Mammary microvascular endothelial cell (primary cell): ENCODE measurements at places on chromosomes 5 and 9. TPM values are rescaled to one million over a fixed set of nuclear protein-coding genes. Genes with fewer than 3 reads are reported as not detected.

The C9orf153 gene
- total RNA-seq = not detected in 2 replicates

The SCGB3A2 gene
- not detected in 2 replicates for total RNA-seq

The APBA1 gene
- 12.9 and 16.0 TPM in 2 replicates for total RNA-seq

The CLK4 gene
- total RNA-seq = 5.0 and 8.4 TPM in 2 replicates

The GCNT1 gene
- 1.5 and 3.7 TPM in 2 replicates for total RNA-seq

The ZNF658 gene
- 2.2 and 3.1 TPM in 2 replicates for total RNA-seq
